ENCODE measurements at places on chromosomes 7 and 10.

- peak; percentile 96 for DNase-seq
- H3K4me1 ChIP-seq, result no peaks in the 10 kb centered on the region
- H3K27me3 ChIP-seq, result no peaks in the 10 kb centered on the region
- no peak overlapping the region for H3K4me3 ChIP-seq
- no peak overlapping the region for H3K27ac ChIP-seq
These were observed 16.5 kb downstream of the AP5Z1 start for GRCh38 chr7:4791738-4792536.

- no peak overlapping the region for H3K27ac ChIP-seq
- peaks cover 6% of the 10 kb centered on the region for H3K27me3 ChIP-seq
- no peaks in the 10 kb centered on the region for H3K36me3 ChIP-seq
These were observed 51.7 kb downstream of the GRID1 start for GRCh38 chr10:86314616-86315548.

DNA sequence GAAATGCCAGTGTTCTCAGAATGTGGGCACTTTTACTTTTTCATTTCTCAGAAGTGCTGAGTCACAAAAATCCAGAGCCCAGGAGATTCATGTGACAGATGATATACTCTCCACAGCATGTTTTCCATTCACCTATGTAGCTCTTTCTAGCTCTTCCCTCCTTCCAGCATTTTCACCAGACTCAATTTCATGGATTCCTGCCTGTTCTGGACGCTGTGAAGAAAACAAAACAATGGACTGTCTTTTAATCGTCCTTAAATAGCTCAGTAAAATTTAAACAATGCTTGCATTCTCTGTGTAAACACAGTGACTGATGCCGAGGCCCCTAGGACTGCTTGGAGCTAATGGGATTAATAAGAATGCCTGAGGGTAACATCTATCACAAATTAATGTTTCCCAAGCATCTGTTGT is 25.5 kb downstream of the ZNF713 start:
- no peak overlapping the region for H3K27ac ChIP-seq
- no peak overlapping the region for H3K4me3 ChIP-seq
- DNase-seq, result no peak
- H3K4me1 ChIP-seq, result no peaks in the 10 kb centered on the region
- no peaks in the 10 kb centered on the region for H3K27me3 ChIP-seq

DNA sequence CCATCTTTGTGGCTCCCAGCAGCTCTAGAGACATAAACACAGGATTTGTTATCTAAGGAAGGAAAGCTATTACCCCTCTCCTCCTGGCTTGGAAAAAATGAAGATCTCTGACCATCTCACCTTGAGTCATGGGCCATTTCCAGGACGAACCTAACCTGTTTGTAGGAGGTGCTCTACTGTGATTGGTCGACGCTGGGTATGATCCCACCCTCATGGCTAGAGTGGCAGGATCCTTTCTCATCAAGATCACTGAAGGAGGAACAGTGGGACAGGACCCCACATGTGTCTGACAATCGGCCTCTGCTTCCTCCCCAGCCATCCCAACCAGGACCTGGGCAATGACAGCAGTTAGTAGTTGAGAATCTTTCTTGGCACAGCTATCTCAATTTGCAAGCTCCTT is 144.1 kb downstream of the EMX2 start:
- H3K4me1 ChIP-seq, result no peaks in the 10 kb centered on the region
- no peak overlapping the region for H3K4me3 ChIP-seq
- no peak overlapping the region for H3K27ac ChIP-seq

DNA sequence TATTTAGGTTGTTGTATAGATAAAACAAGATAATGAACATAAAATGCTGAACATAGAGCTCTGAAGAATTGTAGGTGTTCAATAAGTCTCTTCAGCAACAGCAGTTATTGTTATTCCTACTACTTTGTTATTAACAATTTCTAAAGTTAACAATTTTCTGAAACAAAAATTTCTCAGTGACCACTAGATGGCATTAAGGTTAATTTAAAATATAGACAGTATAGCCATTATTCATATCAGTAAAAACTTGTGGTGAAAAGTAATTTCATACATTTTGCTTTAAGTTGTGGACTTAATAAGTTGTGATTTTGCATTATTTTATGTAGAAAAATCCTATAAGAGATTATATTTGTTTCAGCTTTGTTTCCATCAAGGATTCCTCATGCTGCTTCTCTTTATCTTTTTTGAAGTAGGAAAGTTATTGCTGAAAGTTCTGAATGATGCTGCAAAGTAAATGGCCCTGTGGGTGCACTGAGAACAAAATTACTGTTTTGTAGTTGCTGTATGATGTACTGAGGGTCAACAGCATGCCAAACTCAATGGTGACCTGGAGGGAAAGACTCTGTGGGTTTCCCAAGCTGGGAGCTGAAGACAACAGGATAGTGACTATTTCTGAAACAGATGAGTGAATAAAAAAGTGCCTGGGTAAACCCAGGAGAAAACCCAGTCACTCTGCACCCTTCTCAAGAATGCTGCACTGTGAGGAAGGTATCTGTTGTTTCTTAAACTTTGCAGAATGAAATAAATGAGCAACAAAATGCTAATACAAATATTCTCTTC is 253.6 kb downstream of the KIF20B start:
- no peak overlapping the region for H3K4me3 ChIP-seq
- H3K4me1 ChIP-seq, result no peaks in the 10 kb centered on the region
- no peak overlapping the region for H3K27ac ChIP-seq
- no peaks in the 10 kb centered on the region for H3K27me3 ChIP-seq
- no peaks in the 10 kb centered on the region for H3K36me3 ChIP-seq

DNA sequence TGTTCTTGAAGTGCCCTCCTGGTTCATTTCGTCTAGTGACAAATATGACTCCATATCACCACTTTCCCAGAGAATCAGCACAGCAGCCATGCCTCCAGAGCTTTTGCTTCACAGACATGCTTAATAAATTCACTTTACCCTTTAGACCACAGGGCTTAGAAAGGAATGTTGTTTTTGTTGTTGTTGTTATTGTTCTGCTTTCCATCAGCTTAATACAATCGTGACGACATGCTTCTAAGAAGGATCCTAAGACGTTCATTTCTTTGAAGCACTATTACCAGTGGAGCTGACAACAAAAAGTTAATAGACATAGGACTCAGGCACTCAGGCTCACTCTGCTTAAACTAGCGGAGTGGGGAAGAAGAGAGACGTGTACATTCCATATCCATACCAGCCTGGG is 418.6 kb downstream of the KCNMA1 start:
- no peak overlapping the region for H3K4me3 ChIP-seq
- no peaks in the 10 kb centered on the region for H3K27me3 ChIP-seq
- H3K36me3 ChIP-seq, result no peaks in the 10 kb centered on the region
- no peaks in the 10 kb centered on the region for H3K4me1 ChIP-seq
- no peak overlapping the region for H3K27ac ChIP-seq
